Sigmoid colon (tissue), 7 donors: ENCODE measurements at places on chromosomes 6 and 20. TPM values are rescaled to one million over a fixed set of nuclear protein-coding genes. Genes with fewer than 3 reads are reported as not detected.

DNA sequence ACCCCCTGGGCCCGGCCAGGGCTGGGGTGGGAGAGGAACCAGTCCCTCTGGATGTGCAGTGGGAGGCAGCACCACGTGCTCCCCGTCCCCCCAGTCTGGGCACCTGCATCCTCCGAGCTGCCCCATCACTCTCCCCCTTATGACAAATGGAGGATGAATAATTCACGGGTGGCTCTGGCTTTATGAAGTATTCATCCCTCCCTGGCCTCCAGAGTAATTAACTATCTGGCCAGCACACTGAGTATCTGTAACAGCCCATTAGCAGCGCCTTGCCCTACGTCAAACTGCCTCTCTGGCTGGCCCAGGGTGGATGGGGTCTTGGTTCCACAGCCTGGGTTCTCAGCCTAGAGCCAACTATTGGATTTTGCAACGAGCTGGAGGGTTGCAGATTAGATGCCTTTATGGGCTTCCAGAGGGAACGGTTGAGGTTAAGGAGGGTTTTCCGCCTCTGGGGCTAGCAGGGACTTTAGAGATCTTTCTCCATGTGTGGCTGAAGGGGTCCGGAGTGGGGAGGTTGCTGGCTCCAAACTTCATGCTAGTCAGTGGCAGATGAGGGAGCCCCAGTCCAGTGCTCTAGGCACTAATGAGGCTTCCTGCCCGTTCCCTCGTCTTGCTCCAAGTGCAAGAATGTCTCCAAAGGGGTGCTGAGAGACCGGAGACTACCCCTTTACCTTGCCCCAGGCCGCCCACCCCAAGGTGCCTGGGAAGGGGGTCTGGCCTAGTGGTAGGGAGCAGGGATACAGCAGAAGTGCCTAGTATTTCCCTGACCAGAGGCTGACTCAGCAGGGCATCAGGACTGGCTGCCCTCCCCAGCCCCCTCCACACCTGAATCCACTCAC, 53.5 kb upstream of the MLN start:
- no peak for DNase-seq

GRCh38 chr6:99894815-99895214, 99.2 kb downstream of the MCHR2 start:
- DNase-seq: no peak

GRCh38 chr6:122994256-122994655, 1.8 kb upstream of the CLVS2 start:
- no peak for DNase-seq

The NOX3 gene
- not detected for polyA plus RNA-seq

GRCh38 chr6:113625850-113626249, 231.3 kb upstream of the MARCKS start:
- DNase-seq: no peak

DNA sequence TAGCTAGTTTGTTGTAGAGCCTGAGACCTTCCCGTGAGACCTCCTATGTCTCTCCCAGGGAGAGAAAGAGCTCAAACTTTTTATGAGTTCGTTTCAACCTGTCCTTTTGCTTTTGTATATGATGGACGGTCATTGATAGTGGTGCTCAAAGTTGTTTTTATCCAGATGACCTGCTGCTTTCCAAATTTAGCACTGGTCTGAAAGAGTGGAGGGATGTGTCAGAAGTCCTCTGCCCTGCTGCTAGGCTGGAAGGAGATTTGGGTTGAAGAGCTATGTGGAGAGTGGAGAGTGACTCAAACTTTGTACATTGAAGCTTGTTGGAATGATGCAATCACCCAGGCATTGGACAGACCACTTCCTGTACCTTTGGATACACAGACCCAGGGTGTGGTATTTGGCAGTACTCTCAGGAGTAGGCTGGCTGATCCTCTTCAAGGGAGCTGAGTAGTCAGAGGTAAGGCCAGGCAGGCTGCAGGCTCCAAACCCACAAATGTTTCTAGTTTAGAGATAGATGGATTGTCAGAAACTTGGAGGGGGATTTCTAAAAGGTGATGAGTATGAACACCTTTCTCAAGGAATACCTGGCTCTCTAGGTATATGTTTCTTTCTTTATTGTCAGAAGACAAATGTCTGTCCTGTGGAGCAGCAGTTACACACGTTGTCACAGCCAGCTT, 49.4 kb upstream of the RREB1 start:
- DNase-seq: no peak

- no peak for DNase-seq
These were observed 735.7 kb downstream of the QKI start for GRCh38 chr6:164150232-164150631.

DNA sequence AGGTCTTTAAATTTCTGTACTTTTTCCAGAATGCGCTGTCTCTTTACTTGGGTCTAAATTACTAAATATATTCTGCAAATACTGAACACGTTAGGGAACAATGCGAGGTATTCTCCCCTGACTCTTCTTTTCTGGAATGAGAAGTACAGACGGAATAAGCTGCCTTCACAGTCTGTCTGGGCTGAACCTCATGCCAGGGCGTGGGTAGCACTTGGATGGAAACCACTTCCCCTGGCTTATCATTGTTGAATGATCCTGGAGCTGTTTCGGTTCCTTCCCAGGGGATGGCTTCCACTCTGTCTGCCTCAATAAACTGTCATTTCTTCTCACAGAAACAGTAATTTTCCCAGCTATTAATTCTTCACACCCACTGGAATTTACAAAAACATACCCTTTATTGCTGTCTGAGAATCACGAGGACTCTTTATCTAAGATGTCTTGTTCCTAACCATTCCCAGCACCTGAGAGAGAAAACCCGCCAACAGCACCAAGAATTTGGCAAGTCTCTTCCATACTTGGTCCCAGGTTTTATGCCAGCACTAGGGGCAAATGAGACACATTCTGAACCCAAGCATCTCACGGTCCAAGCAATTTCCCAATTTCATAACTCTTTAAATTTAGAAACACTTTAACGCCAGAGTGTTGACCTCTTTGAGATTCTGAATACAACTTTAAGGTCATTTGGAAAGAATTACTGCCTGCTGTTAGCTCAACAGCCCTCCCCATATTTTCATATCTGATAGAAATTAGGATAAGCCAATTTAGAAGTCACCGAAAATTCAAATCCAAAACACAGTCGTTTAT, 43.2 kb upstream of the ADGRF5 start:
- no peak for DNase-seq

- no peak for DNase-seq
These were observed 41.7 kb downstream of the LBP start for GRCh38 chr20:38387953-38388352.

GRCh38 chr6:129338683-129339082, 371.3 kb downstream of the ARHGAP18 start:
- DNase-seq: no peak
